ENCODE measurements at places on chromosomes 1 and 21.

- DNase-seq, result no peak
These were observed 2.7 kb upstream of the RIPK4 start for GRCh38 chr21:41769521-41769920.

DNA sequence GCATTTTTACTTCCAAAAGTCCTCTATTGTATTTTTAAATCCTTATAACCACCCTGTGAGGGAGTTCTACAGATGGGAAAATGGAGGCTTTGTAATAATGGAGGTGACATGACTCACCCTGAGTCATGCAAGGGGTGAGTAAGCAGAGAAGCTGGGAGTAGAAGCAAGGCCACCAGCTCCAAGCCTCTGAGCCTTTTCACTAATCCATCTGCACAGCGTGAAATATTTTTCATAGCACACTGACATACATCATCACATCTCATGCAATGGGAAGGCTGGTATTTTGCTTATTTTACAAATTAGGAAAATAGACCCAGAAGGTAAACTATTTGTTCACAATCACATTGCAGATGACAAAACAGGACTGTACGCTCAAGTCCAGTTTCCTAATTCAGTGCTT, 96.9 kb downstream of the KCNH1 start:
- no peak for DNase-seq

DNA sequence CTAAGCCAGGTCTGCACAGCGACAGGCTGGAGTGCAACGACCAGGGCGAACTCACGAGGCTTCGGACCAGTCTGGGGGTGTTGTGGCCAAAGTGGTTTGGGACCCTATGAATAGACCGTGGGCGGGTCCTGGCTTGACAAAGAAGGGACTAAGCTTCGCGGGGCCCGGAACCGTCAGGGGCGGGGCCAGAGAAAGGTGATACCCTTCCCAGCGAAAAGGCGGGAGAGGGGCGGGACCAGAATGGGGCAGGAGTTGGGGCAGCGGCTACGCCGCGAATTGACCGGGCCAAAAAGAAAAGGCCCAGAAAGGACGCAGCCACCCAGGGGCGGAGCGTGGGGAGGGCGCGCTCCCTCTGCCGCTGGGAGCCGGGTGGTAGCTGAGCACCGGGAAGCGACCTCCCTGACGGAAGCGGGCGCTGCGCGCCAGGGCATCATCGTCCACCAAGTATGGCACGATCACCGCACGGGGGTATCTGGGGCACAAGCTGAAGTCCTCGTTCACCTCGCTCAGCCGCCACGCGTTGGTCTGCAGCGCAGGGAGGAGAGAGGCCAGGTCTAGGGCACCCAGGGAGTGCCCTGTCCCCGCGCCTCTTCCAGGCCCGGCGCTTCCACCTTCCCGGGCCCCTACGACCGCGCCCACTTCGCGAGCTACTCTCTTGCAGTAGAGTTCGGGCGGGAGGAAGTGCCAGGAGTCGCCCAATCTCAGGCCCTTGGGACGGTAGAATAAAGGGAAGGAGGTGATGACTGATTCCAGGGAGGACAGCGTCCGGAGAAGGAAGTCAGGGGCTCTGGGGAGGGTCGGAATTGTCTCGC, 6.7 kb upstream of the FAM167B start:
- peak; percentile 94 for DNase-seq

GRCh38 chr1:27872059-27872801, at the start of gene THEMIS2:
Gene THEMIS2, plus strand, starts transcription at chr1:27872544. Its CDS starts 28 bp downstream, at chr1:27872572.
- DNase-seq, result peak; percentile 42

DNA sequence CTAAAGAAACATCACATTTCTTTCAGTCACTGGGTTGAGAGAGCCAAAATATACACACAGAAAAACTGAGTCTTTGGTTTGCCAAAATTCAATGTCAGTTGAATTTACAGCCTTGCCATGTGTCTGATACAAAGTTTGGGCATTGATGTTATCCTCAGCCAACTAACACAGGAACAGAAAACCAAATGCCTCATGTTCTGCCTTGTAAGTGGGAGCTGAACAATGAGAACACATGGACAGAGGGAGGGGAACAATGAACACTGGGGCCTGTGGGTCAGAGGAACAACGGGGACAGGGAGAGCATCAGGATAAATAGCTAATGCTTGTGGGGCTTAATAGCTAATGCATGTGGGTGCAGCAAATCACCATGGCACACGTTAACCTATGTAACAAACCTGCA, 39.6 kb upstream of the C21orf91 start:
- no peak for DNase-seq

- no peak for DNase-seq
These were observed 31.7 kb downstream of the CHML start for GRCh38 chr1:241608379-241609033.

DNA sequence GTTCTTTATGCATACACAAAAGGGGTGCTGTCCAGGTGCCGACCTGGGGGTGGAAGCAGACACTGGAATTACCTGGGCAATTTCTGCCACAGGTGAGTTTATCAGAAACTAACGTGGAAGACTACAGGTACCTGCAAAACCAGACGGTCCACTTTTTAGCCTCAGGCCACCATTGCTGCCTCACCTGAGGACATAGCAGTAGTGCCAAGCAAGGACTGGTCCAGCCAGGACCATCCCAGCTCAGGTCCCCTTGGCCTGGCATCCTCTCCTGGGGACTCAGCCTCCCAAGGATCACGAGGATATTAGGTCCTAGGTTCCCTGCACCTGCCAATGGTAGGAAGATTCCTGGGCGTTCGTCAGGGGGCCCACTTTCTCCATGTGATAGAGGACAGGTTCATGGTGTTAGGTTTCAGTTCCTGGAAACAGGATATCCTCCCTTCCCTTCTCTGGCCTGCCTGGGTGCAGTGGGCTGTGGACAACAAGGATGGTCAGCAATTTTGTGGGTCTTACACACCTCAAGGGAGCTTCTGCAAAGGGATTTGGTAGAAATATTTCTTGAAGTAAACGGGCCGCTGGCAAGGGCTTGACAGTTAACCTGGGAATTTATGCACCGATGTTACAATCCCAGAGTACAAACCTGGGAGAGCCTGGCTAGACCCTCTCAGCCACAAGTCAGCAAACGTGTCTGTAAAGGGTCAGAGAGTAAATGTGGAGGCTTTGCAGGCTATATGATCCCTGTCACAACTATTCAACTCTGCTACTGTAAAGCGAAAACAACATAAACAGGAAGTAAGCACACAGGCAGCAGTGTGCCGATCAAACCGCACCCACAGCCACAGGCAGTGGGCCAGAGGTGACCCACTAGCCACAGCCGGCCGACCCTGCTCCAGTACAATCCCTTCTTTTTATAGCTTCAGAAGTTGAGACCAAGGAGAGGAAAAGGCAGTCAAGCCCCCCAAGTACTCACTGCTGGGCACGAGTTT, 71.4 kb upstream of the RAB4A start:
- DNase-seq, result no peak

DNA sequence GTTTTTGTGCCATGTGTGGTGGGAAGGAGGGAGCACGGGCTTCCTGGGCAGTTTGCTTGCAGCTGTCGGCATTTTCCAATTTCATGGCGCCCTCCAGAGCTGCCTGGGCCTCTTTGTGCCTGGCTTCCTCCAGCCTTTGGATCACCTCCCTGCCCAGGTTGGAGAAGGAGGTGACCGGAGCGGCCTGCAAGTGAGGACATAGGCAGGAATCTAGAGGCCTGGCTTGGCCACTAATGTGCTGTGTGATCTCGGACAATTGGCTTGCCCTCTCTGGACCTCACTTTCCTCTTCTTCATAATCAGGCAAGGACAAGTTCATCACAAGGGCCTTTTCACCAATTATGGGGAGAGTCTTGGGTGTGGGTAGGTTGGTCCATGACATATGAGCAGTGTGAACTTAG, 245.1 kb downstream of the MATN1 start:
- no peak for DNase-seq

DNA sequence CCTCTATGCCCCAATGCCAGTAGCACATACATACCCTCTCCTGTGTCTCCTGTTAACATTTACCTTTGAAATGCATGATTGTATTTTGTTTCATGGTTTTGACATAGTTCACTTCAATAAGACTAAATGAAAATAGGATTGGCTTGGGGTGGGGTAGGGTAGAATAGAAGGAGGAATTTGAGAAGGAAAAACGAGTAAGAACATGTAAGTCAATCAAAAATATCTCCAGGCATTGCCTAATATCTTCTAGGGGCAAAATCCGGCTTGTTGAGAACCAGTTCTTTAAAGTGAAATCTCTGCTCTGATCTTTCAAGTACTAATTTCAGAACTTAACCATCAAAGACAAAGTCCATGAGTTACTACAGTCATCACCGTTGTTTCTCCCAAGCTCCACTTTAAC, 31.8 kb upstream of the RGS2 start:
- DNase-seq, result no peak

DNA sequence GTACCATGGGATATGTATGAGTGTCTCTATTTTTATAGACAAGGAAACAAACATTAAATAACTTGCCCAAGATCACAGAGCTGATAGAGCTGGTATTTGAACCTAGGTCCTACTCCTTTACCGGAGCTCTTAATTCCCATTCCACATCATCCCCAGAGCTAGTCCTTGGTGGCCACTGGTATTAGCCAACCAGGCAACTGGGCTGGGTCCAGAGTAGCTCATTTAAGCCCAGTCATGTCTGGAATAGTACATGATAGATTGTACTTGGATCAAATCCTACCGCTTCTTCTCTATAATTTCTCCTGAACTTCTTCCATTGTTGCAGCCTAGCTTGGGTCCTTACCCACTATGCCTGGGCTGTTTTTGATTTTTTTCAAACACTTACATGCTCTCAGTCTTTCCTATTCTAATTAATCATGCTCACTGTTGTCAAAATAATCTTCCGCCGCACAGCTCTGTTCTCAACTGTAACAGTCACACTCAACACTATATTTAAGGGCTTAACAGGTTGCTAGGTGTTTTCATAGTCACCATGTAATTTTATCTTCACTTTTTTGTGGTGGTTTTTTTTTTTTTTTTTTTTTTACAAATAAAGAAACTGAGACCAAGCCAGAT, 80.2 kb downstream of the COLGALT2 start:
- no peak for DNase-seq

GRCh38 chr1:21756393-21757089, 26.4 kb downstream of the USP48 start:
- DNase-seq, result no peak

DNA sequence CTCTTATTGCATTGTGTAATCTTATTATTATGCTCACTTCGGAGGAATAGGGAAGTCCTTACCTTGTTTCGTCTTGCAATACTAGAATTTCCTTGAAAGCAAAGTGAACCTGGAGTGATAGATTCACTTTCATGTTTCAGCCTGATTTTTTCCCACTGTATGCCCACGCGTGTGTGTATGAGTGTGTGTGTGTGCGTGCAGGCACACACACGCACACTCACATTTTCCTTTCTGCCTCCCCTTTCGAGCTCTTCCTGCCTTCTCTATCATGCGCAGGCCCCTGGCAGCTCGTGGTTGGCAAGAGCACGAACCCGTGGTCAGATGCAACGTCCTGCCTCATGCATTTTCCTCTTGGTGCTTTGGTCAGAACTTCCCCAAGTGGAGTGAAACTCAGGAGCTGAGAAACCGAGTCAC, at the start of gene GCSAML:
Gene GCSAML, plus strand, starts transcription at position 366 of the 414 bp plus-strand sequence. CDS start 58 bp downstream, outside the sequence.
- DNase-seq, result no peak

- peak; percentile 70 for DNase-seq
These were observed 1.3 kb downstream of the AGRN start for GRCh38 chr1:1021010-1021919.

DNA sequence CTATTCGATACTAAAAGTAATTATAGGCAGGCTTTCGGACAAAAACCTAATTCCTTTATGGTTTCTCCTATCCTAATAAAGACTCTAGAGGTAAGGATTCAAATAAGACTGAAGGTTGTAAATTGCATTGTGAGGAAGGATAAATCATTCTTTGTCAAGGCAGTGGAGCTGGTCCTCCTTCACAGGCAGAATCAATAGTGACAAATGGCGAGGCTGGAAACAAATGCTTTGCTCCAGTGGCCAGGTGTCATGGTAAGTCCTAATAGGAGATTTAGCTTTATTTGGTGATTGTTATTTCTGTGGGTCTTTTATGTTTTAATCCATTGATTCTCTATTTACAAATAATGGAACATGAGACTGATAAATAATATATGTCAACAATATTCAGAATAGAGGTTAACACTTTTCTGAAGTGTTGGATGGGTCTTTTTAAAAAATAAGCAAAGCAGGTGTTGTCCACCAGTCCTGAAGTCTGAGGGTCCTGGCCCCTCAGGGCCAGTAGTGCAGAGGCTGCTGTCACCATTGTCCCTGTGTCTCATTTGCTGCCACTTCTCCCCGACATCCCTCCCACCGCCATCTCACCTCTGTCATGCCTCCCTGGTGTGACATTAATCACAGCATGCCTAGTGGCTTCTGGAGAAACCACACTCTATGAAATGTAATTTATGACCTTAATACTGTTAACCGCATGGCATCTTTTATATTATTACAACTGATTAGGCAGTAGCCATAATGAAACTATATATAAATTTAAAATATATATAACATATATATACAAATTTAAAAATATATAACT, 120.9 kb upstream of the MAGI3 start:
- no peak for DNase-seq

- no peak for DNase-seq
These were observed 31.6 kb upstream of the PAX7 start for GRCh38 chr1:18599086-18599485.

DNA sequence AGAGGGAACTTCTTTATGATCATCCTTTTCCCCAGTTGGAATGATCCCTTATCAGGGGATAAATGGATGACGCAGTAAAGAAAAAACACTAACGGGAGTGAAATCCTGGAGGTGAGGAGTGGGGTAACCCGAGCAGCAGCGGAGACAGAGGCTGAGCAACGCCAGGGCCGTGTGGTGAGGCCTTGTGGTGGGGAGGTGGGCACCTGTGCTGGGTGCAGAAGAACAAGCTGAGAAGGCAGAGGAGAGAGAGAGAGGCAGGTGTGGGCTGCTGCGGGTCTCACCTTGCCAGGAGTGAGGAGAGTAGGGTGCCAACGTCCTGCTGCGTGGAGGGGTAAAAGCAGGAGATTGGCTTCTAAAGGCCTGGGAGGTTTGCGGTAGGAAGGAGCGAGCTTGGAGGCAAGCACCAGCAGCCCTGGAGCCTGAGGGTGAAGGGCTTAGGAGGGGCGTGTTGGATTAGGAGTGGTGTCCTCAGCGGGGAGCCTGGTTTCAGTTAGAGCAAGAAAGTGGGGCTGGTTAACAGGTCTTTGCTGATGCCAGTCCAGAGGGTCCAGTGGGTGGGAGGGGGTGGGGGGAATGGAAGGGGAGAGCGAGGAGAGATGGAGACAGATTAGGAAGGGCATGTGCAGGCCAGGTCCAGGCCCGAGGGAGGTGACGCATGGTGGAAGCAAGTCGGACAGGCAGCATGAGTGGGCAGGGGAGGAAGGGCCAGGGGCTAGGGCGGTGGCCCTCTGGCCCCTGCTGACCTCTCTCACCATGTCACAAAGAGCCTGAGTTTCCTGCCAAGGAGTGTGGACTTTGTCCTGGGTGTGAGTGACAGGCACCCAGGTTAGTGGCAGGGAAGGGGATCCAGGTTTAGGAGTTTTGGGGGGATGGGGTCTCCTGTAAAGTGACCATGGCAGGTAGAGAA, 36.7 kb upstream of the LHX4 start:
- DNase-seq, result no peak

DNA sequence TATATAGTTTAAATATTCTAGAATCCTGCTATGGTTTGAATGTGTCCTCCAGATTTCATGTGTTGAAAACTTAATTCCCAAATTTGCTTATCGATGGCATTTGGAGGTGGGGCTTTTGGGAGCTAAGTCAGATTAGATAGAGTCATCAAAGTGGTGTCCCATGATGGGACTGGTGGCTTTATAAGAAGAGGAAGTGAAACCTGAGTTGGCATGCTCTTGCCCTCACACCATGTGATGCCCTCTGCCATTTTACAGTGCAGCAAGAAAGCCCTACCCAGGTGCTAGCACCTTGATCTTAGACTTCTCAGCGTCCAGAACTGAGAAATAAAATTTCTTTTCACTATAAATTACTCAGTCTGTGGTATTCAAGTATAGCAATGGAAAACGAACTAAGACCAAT, 111.3 kb downstream of the TGFB2 start:
- DNase-seq, result no peak

Measured in pancreas (tissue), 10 donors.